ENCODE measurements at places on chromosomes 12 and 14.

DNA sequence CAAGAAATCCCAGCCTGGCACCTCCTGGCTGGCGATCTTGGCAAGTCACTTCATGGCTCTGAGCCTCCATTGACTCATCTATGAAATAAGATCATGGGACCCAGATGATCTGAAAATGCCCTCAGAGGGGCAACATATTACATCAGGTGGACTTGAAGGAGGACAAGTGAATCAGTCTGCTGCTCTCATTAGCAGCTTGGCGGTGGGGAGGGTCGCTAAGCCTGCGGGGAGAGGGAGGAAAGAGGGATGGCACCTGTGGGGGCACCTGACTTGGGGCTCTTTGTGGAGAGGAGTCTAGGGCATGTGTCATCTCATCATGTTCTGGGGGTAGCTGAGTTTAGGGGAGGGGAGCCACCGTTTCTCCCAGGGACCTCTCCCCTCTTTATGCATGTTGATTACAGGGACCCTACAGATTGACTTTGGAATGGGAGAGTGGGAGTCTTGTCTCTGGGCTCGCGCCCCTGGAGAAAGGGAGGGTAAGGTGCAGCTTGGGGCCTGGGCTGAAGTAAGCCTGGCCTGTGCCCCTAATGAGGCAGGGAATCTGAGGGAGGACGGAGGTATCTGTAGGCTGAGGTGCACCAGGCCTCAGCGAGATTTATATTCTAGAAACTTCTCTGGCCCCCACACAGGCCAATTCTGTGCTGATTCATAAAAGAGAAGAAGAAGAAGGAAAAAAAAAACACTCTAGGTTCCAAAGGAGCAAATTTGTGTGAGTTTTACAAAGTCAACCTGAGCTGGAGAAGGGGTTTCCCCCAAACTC lies 29.3 kb upstream of the BATF start:
- no peak for DNase-seq

DNA sequence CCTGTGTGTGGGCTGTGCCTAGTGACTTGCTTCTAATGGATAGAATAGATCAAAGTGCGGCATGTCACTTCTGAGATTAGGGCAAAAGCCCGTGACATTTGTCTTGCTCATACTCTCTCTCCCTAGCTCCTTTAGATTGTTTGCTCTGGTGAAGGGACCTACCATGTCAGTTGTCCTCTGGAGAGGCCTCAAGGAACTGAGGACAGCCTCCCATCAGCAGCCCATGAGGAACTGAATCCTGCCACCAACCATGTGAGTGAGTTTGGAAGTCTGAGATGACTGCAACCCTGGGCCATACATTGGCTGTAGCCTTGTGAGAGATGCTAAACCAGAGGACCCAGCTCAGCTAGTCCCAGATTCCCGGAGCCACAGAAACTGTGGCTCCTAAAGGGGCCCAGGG lies 101.6 kb upstream of the ESRRB start:
- no peak for DNase-seq

GRCh38 chr14:31876741-31877140 lies 200.4 kb upstream of the ARHGAP5 start:
- DNase-seq, result no peak

DNA sequence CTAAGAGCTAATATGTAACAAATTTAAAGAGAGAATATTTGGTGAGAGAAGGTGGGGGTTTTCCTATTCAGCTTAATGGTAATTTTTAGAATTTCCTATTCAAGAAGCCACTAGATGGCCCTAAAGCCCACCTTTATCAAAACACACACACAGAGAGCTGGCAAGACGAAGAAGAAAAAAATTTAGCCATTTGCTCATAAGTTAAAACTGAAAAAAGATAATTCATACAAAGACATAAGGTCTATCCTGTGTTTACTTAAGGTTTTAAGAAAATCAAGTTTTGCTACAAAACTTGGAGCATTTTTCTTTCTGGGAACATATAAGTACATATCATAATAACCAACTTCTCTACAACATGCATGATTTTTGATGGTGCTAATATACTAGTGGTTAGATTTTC lies 46.8 kb upstream of the PCED1B start:
- DNase-seq, result no peak

- no peak for DNase-seq
Measured at GRCh38 chr14:98270201-98270600, 1001.8 kb downstream of the BCL11B start.

- no peak for DNase-seq
Measured at GRCh38 chr12:93366422-93366821, 11.3 kb upstream of the NUDT4 start.

GRCh38 chr14:74203639-74204038 lies 35.6 kb upstream of the VSX2 start:
- no peak for DNase-seq

All from stimulated activated naive CD8-positive, alpha-beta T cell treated with anti-CD3 and anti-CD28 coated beads, Interleukin-15, Interleukin-2, amounts not matched to agents 100 U/mL and 50 U/mL, for 24 hours (primary cell).